ENCODE measurements at places on chromosomes 16 and 17. TPM values are rescaled to one million over a fixed set of nuclear protein-coding genes. Genes with fewer than 3 reads are reported as not detected.
A peak's percentile ranks its signal among the peaks of the same experiment; 100 is the strongest.

DNA sequence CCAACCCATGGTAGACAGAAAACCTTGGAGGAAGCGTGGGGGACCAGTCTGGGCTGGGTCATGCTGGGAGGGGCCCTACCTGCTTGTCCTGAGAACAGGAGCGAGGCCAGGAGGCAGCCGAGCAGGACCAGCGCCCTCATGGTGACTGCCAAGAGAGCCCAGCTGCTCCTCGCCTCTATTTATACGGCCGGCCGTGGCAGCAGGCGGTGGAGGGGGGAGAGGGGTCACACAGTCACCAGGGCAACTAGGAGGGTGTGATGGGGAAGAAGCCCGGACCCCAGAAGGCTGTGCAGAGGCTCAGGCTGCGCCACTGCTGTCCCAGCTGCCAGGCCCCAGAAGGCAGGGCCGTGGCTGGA is at the start of gene SRL:
Gene SRL, minus strand, starts transcription at position 153 of the 356 bp plus-strand sequence. Its CDS starts 13 bp downstream, at position 140.
- DNase-seq: peak; percentile 49

Gene COX6A2
- 983 TPM for total RNA-seq

Gene SKAP1
- 0.94 TPM for total RNA-seq

Gene HEATR9
- total RNA-seq: not detected

Gene TIMP2
- total RNA-seq: 99.6 TPM

Gene RNF157
- total RNA-seq: 3.5 TPM

Gene ZNF287
- total RNA-seq: 10.7 TPM

DNA sequence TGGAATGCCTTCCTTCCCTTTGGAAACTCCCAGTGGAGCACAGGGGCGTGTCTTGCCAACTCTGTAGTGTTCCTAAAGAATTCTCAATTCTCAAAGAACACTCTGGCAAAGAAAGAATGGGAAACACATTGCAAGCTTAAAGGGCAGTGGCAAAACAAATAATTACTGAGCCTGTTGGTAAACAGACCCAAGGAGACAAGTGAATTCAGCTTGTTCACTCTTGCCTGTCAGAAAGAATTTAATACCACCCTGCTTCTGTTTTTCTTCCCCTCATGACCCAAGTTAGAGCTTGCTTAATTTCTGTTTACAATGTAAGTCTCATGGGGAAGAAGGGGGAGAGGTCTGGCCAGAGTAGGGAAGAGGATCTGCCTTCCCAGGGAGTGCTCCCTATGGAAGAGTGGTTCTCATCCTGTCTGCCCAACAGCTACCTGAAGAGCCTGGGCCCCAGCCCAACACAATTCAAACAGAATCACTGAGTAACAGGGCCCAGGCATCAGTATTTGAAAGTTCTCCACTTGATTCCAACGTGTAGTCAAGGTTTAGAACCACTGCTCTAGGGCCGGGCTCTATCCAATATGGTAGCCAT is 386.0 kb downstream of the SLC39A11 start:
- no peak for DNase-seq

GRCh38 chr17:34990921-34991365 is 10.6 kb downstream of the LIG3 start:
- DNase-seq: no peak

DNA sequence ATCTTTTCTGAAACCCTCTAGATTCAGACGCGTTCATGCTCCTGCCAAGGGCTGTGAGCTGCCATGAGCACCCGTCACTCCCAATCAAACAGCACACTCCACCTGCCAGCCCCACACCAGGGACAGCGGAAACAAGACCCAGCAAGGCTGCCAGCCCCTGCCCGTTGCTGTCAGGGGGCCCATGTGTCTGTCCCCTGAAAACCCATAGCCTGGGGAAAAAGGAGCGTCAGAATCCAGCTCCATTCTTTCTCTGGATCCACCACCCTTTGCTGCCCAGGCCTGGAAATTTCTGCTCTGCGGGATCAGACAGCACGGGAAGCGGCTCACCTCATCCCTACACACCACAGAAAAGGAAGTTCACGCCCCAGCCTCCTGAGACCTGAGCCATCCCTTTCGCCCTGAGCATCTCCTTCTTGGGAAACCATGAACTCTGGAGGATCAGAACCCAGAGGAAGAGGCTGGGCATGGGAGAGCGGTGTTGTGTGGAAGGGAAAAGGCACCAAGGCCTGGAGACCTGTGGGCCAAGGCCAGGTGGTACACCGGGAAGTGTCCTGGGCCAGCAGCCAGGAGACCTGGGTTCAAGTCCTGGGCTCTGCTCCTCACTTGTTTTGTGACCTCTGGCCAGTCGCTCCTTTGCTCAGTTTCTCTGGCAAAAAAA is 51.5 kb upstream of the RCVRN start:
- no peak for DNase-seq

DNA sequence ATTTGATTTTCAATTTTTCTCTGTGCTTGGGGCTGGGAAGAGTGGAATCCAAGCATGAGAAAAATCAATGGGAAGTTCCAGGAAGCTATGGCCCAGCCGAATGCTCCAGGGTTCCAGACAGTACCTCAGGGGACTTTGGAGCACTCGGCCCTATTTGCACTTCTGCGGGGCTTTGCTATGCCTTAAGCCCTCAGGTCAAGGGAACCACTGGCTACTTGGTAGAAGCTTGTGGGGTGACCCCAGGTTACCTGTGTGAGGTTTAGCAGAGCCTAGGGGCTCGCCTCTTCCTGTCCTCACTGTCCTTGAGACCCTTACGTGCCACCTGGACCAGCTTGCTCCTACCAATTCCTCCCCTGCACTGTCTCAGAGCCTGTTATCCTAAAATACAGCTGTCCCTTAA is 121.3 kb downstream of the MGAT5B start:
- DNase-seq: no peak

DNA sequence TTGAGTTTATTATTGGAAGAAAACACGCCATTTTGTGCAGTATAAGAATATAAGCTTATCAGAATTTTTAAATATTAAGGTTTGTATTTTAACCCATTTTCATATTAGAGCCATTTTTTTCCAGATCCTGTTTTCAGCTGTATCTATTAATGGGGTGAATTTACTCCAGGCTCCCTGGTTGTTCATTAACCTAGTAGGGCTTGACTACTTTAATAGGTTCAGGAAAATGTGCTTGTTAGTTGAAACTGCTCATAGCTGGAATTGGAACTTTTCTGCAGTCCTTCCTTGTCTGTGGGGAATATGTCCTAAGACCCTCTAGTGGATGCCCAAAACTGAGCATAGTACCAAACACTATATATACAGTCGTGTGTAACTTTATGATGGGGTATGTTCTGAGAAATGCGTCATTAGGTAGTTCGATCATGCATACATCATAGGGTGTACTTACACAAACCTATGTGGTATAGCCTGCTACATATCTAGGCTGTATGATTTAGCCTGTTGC is 28.0 kb downstream of the NFAT5 start:
- no peak for DNase-seq

- DNase-seq: no peak
Measured at GRCh38 chr16:78057803-78058564, 35.6 kb downstream of the CLEC3A start.

- DNase-seq: no peak
Measured at GRCh38 chr17:38425744-38426143, 2.5 kb upstream of the ARHGAP23 start.

- no peak for DNase-seq
Measured at GRCh38 chr17:55549140-55549539, 37.9 kb upstream of the SMIM36 start.

- DNase-seq: no peak
Measured at GRCh38 chr17:12250973-12251372, 230.3 kb downstream of the MAP2K4 start.

Gene CLEC3A
- not detected for total RNA-seq

DNA sequence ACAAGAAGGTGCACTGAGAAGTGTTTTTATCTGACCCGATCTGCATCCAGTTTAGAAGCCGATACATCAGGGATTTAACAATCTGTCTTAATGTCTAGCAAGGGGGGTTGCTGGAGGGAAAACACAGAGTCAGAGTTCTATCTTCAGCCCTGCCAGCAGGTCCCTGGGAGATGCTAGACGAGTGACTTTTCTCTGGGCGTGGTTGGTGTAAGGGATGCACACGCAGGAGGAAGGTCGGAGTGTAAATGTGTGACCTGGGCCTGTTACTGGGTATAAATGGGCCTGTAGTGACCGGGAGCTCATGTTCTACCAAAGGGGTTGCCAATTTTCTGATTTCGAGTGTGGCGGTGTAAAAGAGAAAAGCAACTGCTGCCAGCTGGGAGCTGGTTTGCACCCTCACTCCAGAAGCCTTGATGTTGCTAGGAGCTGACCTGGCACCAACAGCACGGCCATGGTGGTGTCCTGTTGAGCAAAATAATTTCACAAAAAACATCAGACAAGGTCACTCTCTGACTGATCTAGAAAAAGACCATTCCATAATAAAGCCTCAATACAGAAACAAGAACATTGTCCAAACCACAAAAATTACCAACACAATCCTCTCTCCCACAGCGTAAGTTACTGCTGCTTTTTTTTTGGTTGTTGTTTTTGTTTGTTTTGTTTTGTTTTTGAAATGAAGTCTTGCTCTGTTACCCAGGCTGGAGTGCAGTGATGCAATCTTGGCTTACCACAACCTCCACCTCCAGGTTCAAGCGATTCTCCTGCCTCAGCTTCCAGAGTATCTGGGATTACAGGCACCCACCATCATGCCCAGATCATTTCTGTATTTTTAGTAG is 1.3 kb upstream of the KCTD13 start:
- DNase-seq: no peak

Gene WFDC1
- total RNA-seq: 1.7 TPM

DNA sequence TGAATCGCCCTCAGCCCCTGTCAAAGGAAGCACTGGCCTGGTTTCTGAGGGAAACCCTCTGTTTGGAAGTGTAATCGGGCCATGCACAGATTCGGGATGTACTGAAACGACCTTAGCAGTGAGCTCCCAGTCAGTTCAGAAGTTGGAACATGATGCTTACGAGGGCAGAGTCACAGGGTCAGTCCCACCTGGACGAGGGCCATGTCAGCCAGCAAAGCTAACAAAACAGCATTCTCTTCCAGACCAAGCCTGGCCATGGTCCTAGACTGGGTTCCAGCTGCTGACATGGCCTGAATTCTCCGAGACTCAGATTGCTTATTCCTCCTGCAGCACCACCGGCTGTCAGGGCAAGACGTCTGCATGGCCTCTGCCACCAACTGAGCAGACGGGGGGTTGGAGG is 192.2 kb upstream of the WSCD1 start:
- peak; percentile 60 for DNase-seq

GRCh38 chr17:65711671-65712276 is 150.3 kb upstream of the AXIN2 start:
- no peak for DNase-seq

- DNase-seq: peak; percentile 76
Measured at GRCh38 chr17:82231562-82232321, 2.9 kb downstream of the SLC16A3 start.

Gene PERCC1
- not detected for total RNA-seq

DNA sequence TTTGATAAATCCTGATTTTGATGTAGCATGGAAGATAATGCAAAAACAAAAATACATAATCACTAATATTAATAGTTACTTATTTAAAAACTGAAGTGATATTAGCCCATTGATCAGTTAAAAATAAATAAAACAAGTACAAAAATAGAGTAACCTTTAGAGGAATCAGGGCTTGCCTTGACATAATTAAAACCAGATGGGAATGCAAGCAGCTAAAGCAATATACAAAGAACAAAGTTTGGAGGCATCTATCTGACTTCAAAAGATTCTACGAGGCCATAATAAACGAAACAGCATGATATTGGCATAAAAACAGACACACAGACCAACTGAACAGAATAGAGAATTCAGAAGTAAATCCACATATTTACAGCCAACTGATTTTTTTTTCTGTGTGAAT is 15.0 kb upstream of the HEATR3 start:
- no peak for DNase-seq

GRCh38 chr17:76013377-76013932 is 12.8 kb downstream of the CDK3 start:
- no peak for DNase-seq

DNA sequence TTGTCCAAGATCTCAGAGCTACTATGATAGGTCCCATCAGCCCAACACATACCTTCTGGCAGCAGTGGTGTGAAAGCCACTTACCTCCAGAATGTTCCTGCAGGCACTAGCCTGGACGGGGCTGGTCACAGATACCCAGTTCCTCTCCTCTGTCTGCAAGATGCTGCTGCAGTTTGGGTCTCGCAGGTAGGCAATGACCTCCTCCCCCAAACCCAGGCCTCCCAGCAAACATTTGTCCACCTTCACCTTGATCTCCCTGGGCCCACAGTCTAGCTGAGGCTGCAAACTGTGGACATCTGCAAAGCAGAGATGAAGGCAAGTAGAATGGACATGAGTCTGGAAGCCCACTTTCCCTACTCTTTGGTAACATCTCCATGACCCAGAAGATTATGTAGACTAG is 7.1 kb downstream of the GP2 start:
- no peak for DNase-seq

GRCh38 chr16:82535262-82535661 is 91.5 kb upstream of the CDH13 start:
- no peak for DNase-seq

Gene KIF2B
- total RNA-seq: not detected

Gene PTRH2
- 8.2 TPM for total RNA-seq

- DNase-seq: no peak
Measured at GRCh38 chr17:2372681-2373080, 28.2 kb downstream of the MNT start.

DNA sequence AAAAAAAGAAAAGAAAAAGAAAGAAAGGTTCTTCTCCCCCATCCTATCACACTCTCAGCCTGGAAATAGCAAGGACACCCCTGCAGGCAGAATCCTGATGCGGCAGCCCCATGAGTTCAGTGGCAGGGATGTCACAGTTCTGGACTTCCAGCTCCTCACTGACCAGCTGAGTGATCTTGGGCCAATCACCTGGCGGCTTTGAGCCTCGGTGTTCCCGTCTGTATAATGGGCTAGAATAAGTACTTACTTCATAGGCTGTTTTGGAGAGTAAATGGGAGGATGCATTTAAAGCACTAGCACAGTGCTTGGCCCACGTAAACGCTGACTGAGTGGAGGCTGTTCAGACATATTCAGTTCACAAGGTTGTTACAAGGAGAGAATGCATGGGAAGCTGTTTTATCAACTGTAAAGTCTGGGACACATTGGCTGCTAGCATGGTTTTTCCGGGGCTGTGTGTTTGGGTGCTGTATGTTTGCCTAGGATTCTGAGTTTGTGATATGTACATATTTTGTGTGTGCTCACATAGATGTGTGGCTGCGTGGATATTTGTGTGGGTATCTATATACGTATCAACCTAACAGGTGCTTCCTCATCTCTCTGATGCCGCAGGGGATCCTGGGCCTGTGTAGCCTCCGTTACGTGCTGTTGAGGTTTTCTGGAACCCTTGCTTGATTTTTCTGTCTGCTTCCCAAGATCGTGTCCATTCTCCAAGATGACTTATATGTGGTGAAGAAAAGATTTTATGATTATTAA is 3.4 kb downstream of the BHLHA9 start:
- no peak for DNase-seq
